ENCODE measurements at places on chromosomes 2 and 18. TPM values are rescaled to one million over a fixed set of nuclear protein-coding genes. Genes with fewer than 3 reads are reported as not detected.

Gene PJVK
- total RNA-seq, result 2.4 TPM

Gene ALPP
- total RNA-seq, result 0.32 TPM

Gene LIPG
- total RNA-seq, result 11.0 TPM

Gene CPLX4
- not detected for total RNA-seq

Gene MOCOS
- 1.9 TPM for total RNA-seq

Gene NRP2
- total RNA-seq, result 76.7 TPM

Gene PTH2R
- total RNA-seq, result not detected

Gene FTCDNL1
- total RNA-seq, result 0.45 TPM

Gene RAD51AP2
- 0.10 TPM for total RNA-seq

Gene C2orf78
- not detected for total RNA-seq

Gene ASB18
- total RNA-seq, result not detected

Gene MBD2
- 53.1 TPM for total RNA-seq

Gene NR4A2
- total RNA-seq, result 1.3 TPM

Gene HTRA2
- total RNA-seq, result 24.4 TPM

Gene MAP2
- 15.9 TPM for total RNA-seq

GRCh38 chr2:218437969-218438368, 19.0 kb downstream of the VIL1 start:
- H3K27ac ChIP-seq, result no peak overlapping the region
- H3K36me3 ChIP-seq, result no peaks in the 10 kb centered on the region
- DNase-seq, result no peak
- H3K27me3 ChIP-seq, result no peaks in the 10 kb centered on the region
- H3K4me3 ChIP-seq, result no peak overlapping the region

DNA sequence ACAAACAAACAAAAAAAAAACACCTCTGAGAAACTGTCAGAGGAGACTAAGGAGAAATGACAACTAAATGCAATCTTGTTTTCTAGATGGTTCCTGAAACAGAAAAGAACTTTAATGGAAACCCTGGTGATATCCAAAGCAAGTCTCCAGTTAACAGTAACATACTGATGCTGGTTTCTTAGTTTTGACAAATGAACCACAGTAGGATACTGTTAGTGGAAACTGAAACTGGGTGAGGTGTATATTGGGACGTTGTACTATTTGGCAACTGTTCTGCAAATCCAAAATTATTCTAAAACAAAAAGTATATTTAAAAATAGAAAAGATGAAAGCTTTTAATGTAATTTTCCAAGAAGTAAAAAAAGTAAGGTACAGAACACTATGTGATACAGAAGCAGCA, 11.4 kb downstream of the SESTD1 start:
- H3K36me3 ChIP-seq, result no peaks in the 10 kb centered on the region
- H3K27ac ChIP-seq, result no peak overlapping the region
- H3K27me3 ChIP-seq, result no peaks in the 10 kb centered on the region
- no peaks in the 10 kb centered on the region for H3K4me1 ChIP-seq

- no peaks in the 10 kb centered on the region for H3K36me3 ChIP-seq
- H3K4me1 ChIP-seq, result peaks cover 27% of the 10 kb centered on the region
- no peak overlapping the region for H3K4me3 ChIP-seq
- no peak for DNase-seq
- H3K27ac ChIP-seq, result peak overlapping the region; percentile 32
These were observed 116.2 kb upstream of the STPG4 start for GRCh38 chr2:47271054-47272000.

- H3K27me3 ChIP-seq, result peaks cover 26% of the 10 kb centered on the region
- H3K4me1 ChIP-seq, result no peaks in the 10 kb centered on the region
- no peak overlapping the region for H3K27ac ChIP-seq
- DNase-seq, result no peak
- no peak overlapping the region for H3K4me3 ChIP-seq
- no peaks in the 10 kb centered on the region for H3K36me3 ChIP-seq
These were observed 54.4 kb downstream of the ZBTB7C start for GRCh38 chr18:48354746-48355260.

GRCh38 chr2:238505892-238506280, 79.2 kb downstream of the ASB1 start:
- no peak for DNase-seq
- H3K27ac ChIP-seq, result peak overlapping the region; percentile 14
- peaks cover 12% of the 10 kb centered on the region for H3K4me1 ChIP-seq
- H3K36me3 ChIP-seq, result no peaks in the 10 kb centered on the region

DNA sequence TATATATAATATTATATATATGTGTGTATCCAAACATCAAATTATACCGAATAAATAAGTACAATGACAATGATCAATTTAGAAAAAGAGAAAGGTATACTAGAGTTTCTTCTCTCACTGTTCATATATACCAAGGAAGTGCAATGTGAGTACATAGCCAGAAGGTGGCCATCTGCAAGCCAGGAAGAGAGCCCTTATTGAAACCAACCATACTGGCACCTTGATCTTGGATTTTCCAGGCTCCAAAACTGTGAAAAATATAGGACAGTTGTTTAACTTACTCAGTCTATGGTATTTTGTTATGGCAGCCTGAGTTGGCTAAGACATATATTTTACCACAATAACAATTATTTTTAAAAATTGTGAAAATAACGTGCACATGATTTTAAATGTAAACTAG, 1490.2 kb upstream of the SLC39A10 start:
- no peaks in the 10 kb centered on the region for H3K27me3 ChIP-seq
- peak; percentile 3 for DNase-seq
- H3K4me1 ChIP-seq, result no peaks in the 10 kb centered on the region
- H3K4me3 ChIP-seq, result no peak overlapping the region
- H3K27ac ChIP-seq, result no peak overlapping the region
- H3K36me3 ChIP-seq, result no peaks in the 10 kb centered on the region

DNA sequence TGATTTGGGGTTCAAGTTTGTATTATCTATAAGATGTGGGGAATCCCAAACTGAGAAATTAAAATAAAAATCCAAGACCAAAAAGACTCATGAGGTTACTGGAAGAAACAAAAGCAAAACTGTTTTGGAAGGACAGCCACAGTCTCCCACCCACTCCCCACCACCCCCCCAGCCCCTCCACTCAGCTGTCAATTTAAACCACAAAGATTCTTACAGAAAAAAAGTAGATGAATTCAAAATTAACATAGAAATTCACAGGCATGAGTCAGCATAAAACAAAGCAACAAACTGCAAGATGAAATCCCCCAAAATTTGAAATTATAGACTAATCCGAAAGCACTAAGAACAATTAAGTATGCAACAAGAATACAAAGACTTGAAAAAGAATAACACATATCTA, 12.1 kb downstream of the MAP4K3 start:
- no peak overlapping the region for H3K27ac ChIP-seq
- no peak for DNase-seq
- H3K4me3 ChIP-seq, result no peak overlapping the region
- H3K36me3 ChIP-seq, result no peaks in the 10 kb centered on the region
- no peaks in the 10 kb centered on the region for H3K27me3 ChIP-seq
- no peaks in the 10 kb centered on the region for H3K4me1 ChIP-seq

GRCh38 chr2:2075875-2076529, 255.1 kb downstream of the MYT1L start:
- H3K36me3 ChIP-seq, result no peaks in the 10 kb centered on the region
- no peaks in the 10 kb centered on the region for H3K27me3 ChIP-seq
- H3K4me1 ChIP-seq, result no peaks in the 10 kb centered on the region
- no peak for DNase-seq

- peak overlapping the region; percentile 9 for H3K4me3 ChIP-seq
- peaks cover 11% of the 10 kb centered on the region for H3K4me1 ChIP-seq
- no peaks in the 10 kb centered on the region for H3K36me3 ChIP-seq
- DNase-seq, result peak; percentile 73
- H3K27ac ChIP-seq, result no peak overlapping the region
- peaks cover 34% of the 10 kb centered on the region for H3K27me3 ChIP-seq
These were observed 166.1 kb downstream of the CLIP4 start for GRCh38 chr2:29281086-29281915.

GRCh38 chr2:236205867-236206645, 37.9 kb upstream of the GBX2 start:
- no peaks in the 10 kb centered on the region for H3K27me3 ChIP-seq
- H3K4me3 ChIP-seq, result no peak overlapping the region
- H3K27ac ChIP-seq, result no peak overlapping the region
- H3K36me3 ChIP-seq, result no peaks in the 10 kb centered on the region
- no peak for DNase-seq

GRCh38 chr18:64966667-64967066, 784.1 kb upstream of the CDH7 start:
- no peak overlapping the region for H3K27ac ChIP-seq
- no peak for DNase-seq
- H3K4me1 ChIP-seq, result no peaks in the 10 kb centered on the region
- H3K27me3 ChIP-seq, result no peaks in the 10 kb centered on the region

GRCh38 chr18:62844850-62845643, 129.7 kb downstream of the PHLPP1 start:
- H3K4me3 ChIP-seq, result no peak overlapping the region
- H3K27ac ChIP-seq, result no peak overlapping the region
- DNase-seq, result no peak
- H3K36me3 ChIP-seq, result no peaks in the 10 kb centered on the region
- no peaks in the 10 kb centered on the region for H3K27me3 ChIP-seq

GRCh38 chr18:49412679-49413078, 47.8 kb downstream of the DYM start:
- H3K36me3 ChIP-seq, result no peaks in the 10 kb centered on the region
- no peak overlapping the region for H3K4me3 ChIP-seq
- no peaks in the 10 kb centered on the region for H3K4me1 ChIP-seq
- no peak for DNase-seq
- no peak overlapping the region for H3K27ac ChIP-seq

GRCh38 chr18:55233857-55234256, 274.6 kb upstream of the CCDC68 start:
- H3K27ac ChIP-seq, result no peak overlapping the region
- peaks cover 22% of the 10 kb centered on the region for H3K36me3 ChIP-seq
- H3K4me3 ChIP-seq, result no peak overlapping the region
- H3K27me3 ChIP-seq, result no peaks in the 10 kb centered on the region

DNA sequence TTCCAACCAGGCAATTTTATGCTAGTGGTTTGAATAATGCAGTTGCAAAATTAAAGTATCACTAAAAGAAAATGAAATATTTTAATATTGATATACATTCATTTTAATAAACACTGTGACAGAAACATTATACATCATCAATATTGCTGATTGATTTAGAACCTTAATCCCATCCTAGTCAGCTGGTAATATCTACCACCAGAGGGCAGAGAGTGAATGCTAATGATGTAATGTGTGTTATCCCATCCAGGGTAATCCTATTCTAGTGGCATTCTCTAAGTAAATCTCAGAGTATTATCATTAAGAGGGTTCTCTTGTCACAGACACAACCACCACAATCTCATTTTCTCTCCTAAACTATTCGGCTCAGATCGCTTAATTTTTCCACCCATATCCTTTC, 477.4 kb downstream of the CPS1 start:
- H3K36me3 ChIP-seq, result no peaks in the 10 kb centered on the region
- H3K27me3 ChIP-seq, result no peaks in the 10 kb centered on the region
- DNase-seq, result peak; percentile 8
- H3K4me3 ChIP-seq, result no peak overlapping the region
- H3K27ac ChIP-seq, result no peak overlapping the region

GRCh38 chr2:27810455-27810854, 38.9 kb downstream of the MRPL33 start:
- H3K4me1 ChIP-seq, result peaks cover 24% of the 10 kb centered on the region
- H3K27ac ChIP-seq, result peak overlapping the region; percentile 56
- H3K36me3 ChIP-seq, result no peaks in the 10 kb centered on the region
- H3K27me3 ChIP-seq, result no peaks in the 10 kb centered on the region

GRCh38 chr2:120496759-120497158, 150.8 kb downstream of the INHBB start:
- H3K4me3 ChIP-seq, result no peak overlapping the region
- H3K36me3 ChIP-seq, result no peaks in the 10 kb centered on the region
- DNase-seq, result no peak
- no peak overlapping the region for H3K27ac ChIP-seq
- no peaks in the 10 kb centered on the region for H3K4me1 ChIP-seq

GRCh38 chr2:232951891-232952290, 61.2 kb downstream of the NGEF start:
- H3K36me3 ChIP-seq, result no peaks in the 10 kb centered on the region
- H3K27me3 ChIP-seq, result peaks cover 8% of the 10 kb centered on the region
- DNase-seq, result peak; percentile 15

DNA sequence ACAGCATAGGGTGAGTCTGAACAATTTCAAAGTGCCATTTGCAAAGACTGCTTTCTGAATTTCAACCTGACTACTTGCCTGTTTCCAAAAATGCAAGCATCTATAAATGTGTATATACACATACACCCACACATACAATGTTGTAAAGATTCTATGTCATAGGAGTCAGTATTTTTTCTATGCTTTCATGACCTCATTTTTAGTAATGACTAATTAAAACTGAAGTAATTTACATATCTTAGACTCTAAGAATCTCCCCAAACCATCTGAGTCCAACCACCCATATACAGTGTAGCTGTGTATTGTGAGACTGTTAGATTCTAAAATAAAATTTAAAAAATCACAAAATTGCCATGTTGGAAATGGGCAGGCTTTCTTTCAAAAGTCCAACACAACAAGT, 162.0 kb upstream of the STK17B start:
- H3K27ac ChIP-seq, result no peak overlapping the region
- no peaks in the 10 kb centered on the region for H3K36me3 ChIP-seq
- no peak overlapping the region for H3K4me3 ChIP-seq
- H3K4me1 ChIP-seq, result peaks cover 38% of the 10 kb centered on the region

DNA sequence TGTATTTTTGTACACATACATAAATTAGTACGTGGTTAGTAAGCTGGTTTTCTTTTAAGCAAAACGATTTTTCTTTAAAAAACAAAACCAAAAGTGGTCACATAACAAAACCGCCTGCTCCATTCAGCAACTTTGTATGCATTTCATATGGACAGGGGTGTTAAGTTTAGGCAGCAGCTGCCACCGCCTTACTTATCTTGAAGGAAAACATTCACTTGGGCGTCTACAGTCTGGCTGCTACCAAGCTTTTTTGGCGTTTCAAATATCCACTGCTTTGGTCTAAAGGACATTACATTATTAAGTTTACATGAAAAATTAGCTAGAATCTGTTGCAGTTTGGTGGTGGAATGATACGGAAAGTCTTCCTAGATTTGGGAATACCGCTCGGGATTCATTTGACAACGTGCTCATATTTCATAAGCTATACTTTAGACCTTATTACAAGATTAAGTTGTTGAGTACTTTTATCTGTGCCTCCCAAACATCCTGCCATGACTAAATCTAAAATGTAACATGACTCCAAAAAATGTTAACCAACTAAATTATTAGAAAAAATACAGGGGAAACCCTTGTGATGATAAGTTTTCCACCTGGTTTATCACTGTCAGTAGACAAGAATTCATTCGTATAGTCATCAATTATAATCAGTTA, 214.8 kb downstream of the NEDD4L start:
- H3K4me3 ChIP-seq, result no peak overlapping the region
- H3K27ac ChIP-seq, result no peak overlapping the region
- peaks cover 8% of the 10 kb centered on the region for H3K4me1 ChIP-seq
- no peaks in the 10 kb centered on the region for H3K27me3 ChIP-seq
- peaks cover 4% of the 10 kb centered on the region for H3K36me3 ChIP-seq

- H3K27ac ChIP-seq, result peak overlapping the region; percentile 16
- H3K36me3 ChIP-seq, result no peaks in the 10 kb centered on the region
- H3K4me3 ChIP-seq, result no peak overlapping the region
- DNase-seq, result peak; percentile 79
These were observed 221.8 kb downstream of the ANAPC1 start for GRCh38 chr2:111662039-111662770.

GRCh38 chr18:55407774-55408535, 180.0 kb downstream of the TCF4 start:
- H3K36me3 ChIP-seq, result no peaks in the 10 kb centered on the region
- H3K27ac ChIP-seq, result no peak overlapping the region
